ENCODE measurements at places on chromosomes 6 and 20. TPM values are rescaled to one million over a fixed set of nuclear protein-coding genes. Genes with fewer than 3 reads are reported as not detected.

- DNase-seq: no peak
Observed at GRCh38 chr6:150749091-150749670, 116.3 kb upstream of the MTHFD1L start.

The GRM1 gene
- not detected for total RNA-seq

- DNase-seq: no peak
Observed at GRCh38 chr6:1063671-1064355, 248.1 kb upstream of the FOXQ1 start.

GRCh38 chr20:46128310-46129151 is 10.4 kb downstream of the CD40 start:
- no peak for DNase-seq

GRCh38 chr20:24959591-24960301 is 10.7 kb downstream of the CST7 start:
- DNase-seq: no peak

DNA sequence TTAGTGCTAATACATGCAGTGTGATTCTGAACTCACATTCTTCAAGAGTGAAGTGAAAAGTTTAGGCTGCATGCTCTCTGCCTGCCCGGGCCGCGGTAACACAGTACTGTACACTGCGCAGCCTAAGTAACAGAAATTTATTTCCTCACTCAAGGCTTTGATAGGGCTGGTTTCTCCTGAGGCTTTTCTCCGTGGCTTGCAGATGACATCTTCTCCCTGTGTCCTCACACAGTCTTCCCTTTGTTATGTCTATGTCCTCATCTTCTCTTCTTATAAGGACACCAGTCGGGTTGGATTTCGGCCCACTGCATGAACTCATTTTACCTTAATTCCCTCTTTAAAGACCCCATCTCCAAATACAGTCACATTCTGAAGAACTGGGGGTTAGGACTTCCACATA is 51.1 kb upstream of the TMEM170B start:
- no peak for DNase-seq

GRCh38 chr6:141551318-141551717 is 581.4 kb upstream of the GJE1 start:
- peak; percentile 3 for DNase-seq

- DNase-seq: no peak
Observed at GRCh38 chr6:139016337-139017213, 12.0 kb upstream of the ABRACL start.

GRCh38 chr6:46815130-46815529 is 21.9 kb downstream of the MEP1A start:
- peak; percentile 15 for DNase-seq
